Stimulated activated CD4-positive, alpha-beta T cell treated with anti-CD3 and anti-CD28 coated beads, Interleukin-2, amount 100 ng/mL, for 4 hours (primary cell): ENCODE measurements at places on chromosomes 12 and 14.

DNA sequence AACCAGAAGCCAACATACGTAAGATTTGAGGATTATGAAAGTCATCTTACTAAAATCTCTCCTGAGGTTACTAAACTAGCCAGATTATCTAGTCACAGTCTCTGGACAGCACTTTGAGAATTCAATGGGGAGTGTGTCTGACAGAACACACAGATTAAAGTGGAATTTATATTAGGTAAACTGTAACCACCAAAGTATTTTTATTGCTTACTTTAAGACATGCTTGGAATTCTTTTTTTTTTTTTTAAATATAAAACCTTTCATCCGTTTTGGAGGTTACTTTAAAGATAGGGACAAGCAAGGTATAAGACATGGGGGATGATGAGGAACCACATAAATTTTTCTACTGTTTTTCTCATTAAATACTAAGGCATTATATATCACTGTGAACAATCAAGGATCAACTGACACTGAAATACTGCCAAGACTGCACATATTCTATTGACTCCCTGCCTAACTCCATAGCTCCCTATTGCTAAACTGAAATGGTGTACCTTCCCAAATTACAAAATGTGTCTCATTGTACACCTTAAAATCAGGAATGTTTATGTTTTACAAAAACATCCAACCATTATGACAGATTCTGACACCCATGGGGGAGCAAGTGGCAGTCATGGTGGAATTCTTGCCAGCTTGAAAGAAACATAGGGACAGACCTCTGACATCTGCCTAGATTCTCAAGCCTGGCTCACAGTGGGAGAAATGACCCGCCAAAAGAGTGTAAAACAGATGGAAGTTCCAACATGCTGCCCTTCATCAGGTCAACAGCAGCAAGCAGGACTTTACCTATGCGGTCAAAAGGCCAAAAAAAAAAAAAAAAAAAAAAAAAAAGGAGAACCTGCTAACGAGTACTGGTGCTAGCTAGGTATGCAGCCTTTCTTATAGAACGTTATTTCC, 239.3 kb downstream of the MED13L start:
- DNase-seq = no peak

DNA sequence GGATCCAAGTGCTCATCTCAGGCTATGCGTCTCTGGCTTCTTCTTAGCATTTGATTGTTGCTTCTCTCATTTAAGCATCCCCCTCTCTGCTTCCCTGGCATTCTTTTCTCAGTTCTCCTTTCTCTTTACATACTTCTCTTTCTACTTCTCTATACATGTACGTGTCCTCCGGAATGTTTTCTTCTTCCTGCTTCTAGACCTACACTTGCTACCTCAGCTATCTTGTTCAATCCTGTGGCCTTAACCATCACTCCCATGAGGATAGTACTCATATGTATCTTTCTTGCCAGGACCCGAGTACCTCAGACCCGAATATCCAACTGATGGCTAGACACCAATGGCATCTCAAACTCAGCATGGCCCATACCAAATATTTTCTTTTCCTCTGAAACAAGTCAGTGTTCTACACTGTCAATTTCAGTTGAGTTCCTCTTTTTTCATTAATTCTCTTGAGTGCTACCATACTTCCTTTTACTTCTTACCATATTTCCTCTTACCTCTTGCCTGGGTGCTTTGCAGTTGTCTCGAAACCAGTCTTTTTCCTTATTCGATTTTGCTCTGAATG, 115.1 kb upstream of the SLC38A2 start:
- DNase-seq = no peak

- no peak for DNase-seq
Observed at GRCh38 chr14:57492859-57493258, 798 bp downstream of the CCDC198 start.

DNA sequence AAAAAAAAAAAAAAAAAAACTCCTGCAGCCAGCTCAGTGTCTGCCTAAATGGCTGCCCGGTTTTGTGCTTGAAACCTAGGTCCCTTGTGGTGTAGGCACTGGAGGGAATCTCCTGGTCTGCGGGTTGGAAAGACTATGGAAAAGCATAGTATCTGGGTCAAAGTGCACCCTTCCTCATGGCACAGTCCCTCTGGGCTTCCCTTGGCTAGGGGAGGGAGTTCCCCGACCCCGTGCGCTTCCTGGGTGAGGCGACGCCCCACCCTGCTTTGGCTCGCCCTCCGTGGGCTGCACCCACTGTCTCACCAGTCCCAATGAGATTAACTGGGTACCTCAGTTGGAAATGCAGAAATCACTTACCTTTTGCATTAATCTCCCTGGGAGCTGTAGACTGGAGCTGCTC, 14.3 kb downstream of the PTCSC3 start:
- DNase-seq = no peak

DNA sequence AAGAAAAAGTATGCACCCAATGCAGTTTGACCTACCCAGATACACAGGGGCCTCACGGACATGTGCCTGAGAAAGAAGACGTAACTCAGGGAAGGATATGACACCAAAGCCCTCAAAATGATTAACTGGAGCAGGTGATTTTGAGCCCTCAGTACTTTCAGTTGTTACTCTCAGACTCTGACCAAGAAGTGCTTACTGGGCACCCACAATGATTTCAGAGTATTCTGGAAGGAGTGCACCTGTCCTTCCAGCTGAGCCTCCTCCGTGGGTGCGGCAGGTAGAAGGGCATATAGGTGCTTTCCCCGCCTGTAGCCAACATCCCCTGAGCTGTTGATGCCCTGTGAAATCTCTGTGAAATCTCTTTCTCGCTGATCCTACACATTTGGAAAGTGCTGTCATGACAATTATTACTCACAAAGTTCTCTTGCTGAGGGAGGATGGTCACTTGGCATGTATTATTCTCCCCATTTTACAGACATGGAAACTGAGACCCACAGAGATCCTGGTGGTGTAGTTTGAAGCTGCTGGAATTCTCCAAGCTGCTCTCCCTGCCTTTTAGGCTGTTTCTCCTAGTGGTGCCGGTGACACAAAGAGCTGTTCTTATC, 154.3 kb upstream of the CCND2 start:
- no peak for DNase-seq

- no peak for DNase-seq
Observed at GRCh38 chr12:18861287-18861858, 123.5 kb downstream of the CAPZA3 start.

GRCh38 chr14:82587226-82587625, 1053.6 kb upstream of the SEL1L start:
- DNase-seq = no peak

GRCh38 chr14:105855246-105855892, 329.0 kb downstream of the TMEM121 start:
- DNase-seq = no peak

DNA sequence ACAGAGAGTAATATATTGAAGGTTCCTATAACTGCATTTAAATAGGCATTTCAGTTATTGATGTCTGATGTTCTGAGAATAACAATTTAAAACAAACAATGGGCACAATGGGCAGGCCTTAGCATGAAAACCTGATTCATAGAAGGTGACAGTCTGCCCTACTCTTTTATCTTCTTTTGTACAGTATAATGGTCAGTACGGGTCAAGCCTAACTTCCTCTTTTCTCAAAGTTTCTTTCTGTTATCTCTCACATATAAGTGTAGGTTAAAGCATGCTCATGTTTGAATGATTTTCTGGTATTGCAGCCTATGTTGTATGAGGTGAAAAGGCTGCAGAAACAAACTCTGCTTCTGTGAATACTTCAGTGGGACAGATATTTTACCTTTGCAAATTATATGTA, 14.2 kb downstream of the FKBP3 start:
- no peak for DNase-seq

DNA sequence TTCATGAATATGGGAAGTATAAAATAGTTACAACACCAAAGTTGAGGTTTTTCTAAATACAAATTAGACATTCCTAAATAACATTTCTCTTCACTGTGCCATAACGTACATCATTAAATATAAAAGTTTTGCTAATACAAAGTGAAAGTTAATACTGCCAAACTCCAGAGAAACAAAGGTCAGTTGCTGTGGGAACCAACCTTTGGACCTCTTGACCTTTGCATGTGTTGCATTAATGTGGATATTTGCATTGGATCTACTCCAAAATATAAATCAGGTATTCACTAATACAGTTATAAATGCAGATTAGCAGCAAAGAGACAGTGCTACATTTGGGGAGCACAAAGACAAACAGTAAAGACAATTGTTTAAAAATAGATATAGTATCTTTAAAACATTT, 366.0 kb upstream of the USP15 start:
- DNase-seq = no peak

DNA sequence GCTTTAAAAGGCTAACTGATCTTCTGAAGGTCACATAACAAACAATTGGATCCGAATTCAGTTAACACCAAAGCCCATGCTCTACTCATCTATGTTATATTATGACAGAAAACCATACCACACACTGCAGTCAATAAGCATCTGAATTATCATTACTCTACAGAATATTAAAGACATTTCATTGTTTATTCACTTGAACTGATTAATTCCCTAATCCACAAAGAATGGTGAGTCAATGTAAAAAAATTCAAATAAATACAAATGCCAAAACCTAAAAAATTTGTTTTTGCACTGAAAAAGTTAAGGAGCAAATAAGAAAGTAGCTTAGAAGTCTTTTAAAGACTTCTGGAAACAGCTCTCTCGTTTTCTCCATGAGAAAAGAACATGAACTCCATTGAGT, 13.7 kb downstream of the NID2 start:
- no peak for DNase-seq

DNA sequence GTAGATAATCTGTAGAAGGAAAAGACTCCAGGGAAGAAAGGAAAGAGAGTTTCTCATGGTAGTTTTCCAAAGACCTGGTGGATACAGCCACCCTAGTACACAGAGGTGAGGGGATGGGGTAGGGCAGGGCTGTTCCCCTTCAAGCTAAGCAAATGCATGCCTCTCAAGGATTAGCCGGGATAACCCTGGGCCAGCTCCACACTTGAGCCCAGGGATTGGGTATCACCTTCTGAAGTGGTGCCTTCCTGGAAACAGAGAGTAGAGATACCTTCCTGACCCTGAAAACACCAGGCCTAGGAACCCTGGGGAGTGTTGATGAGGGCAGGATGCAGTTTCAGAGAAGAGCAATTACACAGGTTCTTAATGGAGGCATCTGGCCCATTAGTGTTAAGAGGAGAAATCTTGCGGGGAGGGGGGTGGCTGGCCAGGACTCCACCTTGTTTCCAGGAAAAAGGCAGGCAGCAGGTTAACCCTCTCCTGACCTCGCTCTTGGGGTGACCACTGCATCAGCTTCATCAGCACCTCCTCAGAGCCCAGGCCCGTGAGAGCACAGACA, 106.9 kb upstream of the TMEM233 start:
- DNase-seq = no peak
